ENCODE measurements at places on chromosomes 1 and 21. TPM values are rescaled to one million over a fixed set of nuclear protein-coding genes. Genes with fewer than 3 reads are reported as not detected.

B3GALT2 gene
- total RNA-seq: not detected

FBLIM1 gene
- 69.1 TPM for total RNA-seq

CELA2A gene
- total RNA-seq: not detected

FAM131C gene
- 0.74 TPM for total RNA-seq

DNA sequence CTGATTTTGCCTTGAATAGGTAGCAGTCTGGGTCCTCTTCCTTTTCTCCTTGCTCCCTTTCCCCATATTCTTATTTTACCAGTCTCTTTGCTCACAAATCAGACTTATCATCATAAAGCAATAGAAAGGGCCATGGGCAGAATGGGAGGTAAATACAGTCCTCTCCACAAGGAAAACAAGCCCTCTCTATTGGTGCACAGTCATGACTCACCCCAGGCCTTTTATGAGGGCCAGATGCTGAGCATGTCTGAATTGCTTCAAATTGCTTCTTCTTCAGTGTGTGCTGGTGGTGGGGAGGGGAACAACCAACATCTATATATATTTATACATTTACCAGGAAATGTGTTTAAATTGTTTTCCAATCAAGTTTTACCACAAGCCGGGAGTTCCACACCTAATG, 75.2 kb downstream of the GFI1 start:
- H3K27me3 ChIP-seq: no peaks in the 10 kb centered on the region
- no peak overlapping the region for H3K27ac ChIP-seq
- no peak overlapping the region for H3K4me3 ChIP-seq
- no peak for DNase-seq

GRCh38 chr1:37471345-37472231, 2.8 kb upstream of the ZC3H12A start:
- peaks cover 30% of the 10 kb centered on the region for H3K4me1 ChIP-seq
- H3K27ac ChIP-seq: no peak overlapping the region
- no peaks in the 10 kb centered on the region for H3K36me3 ChIP-seq
- H3K4me3 ChIP-seq: no peak overlapping the region

DNA sequence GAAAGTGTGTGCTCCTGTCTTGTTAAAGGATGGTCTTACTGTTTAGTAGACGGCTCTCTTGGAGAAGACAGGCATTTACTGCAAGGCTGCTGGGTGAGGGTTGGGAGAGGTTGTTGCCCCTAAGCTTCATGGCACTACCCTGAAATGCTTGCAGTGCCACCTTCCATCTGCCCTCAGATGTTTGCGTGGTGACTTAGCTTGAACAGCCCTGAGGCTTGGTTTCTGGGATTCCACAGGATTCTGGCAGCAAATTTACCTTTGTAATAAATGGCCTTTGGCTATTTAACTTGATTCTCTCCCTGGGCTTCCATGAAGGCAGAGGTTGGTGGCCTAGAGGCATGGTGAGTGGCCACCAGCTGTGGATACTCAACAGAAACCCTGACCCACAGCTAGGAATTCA, 11.6 kb downstream of the MTARC1 start:
- no peaks in the 10 kb centered on the region for H3K36me3 ChIP-seq
- no peak overlapping the region for H3K27ac ChIP-seq
- H3K4me1 ChIP-seq: no peaks in the 10 kb centered on the region
- H3K4me3 ChIP-seq: no peak overlapping the region

GRCh38 chr1:1753607-1754005, 24.7 kb downstream of the NADK start:
- H3K4me3 ChIP-seq: no peak overlapping the region
- no peaks in the 10 kb centered on the region for H3K4me1 ChIP-seq
